ENCODE measurements at places on chromosomes 2 and 18.

GRCh38 chr18:23209031-23209430 is 73.7 kb downstream of the CABLES1 start:
- DNase-seq, result no peak

GRCh38 chr2:66252109-66252508 is 182.8 kb upstream of the MEIS1 start:
- no peak for DNase-seq

- DNase-seq, result no peak
Observed at GRCh38 chr2:100660851-100661584, 98.2 kb downstream of the PDCL3 start.

DNA sequence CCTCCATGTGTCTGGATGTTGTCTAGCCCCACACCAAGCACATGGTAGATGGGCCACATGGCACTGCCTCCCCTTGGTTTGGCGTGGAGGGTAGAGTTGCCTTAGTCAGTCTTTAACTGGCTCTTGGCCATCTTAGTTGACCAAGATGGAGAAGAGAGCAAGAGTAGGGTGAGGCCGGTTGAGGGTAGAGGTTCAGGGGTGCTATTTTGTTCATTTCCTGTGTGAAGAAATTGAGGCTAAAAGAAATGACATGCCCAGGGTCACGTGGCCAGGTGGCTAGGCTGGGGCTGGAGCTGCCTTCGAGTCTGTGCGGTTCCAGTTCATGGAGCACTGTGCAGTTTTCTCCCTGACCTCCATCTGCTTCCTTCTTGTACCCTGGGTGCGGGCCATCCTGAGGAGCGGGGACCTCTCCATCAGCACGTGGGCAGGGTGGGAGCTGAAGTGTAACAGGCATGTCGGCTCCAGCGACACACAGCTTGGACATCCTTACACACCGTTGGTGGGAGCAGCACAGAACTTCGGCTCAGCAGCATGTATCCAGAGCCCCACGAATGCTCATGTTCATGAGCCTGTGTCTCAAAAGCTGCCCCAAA is 213.2 kb downstream of the GBX2 start:
- DNase-seq, result no peak

DNA sequence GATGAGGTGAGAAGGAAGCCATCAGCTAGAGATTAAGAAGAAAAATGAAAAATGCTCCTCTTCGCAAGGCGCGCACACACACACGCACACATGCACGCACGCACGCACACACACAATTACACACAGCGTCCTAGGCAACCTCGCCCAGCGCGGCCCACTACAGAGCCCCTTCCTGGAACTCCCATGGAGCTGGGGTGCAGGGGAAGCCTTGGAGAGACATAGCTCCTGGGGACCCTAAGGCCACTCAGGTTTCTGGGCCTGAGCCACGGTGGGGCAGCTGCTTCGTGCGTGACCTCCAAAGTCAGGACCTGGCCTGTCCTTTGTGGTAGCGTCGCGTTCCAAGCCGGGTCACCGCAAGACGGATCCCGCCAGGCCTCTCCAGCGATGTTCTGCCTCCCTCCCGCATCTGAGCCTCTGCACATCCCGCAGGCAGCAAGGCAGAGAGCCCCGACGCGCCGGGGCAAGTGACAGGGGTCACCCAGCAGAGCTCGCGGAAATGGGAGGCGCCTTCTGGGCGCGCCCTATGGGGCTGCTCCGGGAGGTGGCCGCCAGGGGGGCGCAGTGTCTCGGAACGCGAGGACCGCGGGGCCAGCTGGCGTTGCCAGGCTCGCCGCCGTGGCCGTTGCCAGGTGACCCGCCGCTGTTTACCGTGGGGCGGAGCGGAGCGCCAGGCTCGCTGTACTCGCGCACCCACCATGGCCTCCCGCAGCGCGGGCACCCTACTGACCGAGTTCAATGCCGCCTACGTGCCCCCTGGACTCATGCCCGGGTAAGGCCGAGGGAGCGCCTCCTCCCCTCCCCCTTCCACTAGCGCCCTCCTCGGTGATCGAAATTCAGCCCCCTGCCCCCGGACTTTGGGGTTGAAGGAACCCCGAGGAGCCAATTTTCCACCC is 79.0 kb downstream of the CIB4 start:
- no peak for DNase-seq

DNA sequence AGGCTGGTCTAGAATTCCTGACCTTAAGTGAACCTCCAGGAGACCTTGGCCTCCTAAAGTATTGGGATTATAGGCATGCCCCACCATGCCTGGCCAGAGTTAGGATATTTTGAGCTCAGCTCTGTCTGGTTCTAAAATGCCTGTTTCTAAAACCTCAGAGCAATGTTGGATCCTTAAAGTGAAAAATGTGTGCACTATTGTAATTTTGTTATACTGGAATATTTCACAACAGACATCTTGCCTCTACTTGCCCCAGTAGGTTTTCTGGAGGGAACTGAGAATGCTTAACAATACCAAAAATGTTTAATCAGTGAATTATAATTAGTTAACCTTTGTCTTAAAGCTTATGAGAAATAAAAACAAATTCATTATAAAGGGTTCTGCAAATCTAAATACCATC is 144.6 kb upstream of the CCDC195 start:
- no peak for DNase-seq

GRCh38 chr2:27441958-27442919 is at the start of gene KRTCAP3:
Gene KRTCAP3 (plus strand): TSS chr2:27442381. CDS start chr2:27442413, 32 bp downstream.
- DNase-seq, result peak; percentile 28

DNA sequence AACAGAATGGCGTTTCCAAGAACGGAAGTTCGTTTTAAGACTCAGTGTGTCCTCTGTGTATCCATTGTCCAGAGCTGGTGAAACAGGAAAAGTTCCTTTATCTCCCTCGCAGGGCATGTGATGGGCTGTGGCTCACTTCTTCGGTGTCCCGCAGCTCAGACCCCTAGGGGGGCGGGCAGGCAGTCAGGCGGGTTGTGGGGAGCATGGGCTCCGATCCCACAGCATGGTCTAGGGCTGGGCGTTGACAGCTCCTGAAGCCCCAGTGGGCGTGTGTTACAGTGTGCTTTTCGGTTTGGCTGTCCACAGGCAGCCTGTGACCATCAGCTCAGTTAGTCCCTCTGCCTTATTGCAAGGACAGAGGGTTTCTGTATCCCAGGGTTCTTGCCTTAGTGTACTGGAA is 319.6 kb downstream of the AGAP1 start:
- no peak for DNase-seq

DNA sequence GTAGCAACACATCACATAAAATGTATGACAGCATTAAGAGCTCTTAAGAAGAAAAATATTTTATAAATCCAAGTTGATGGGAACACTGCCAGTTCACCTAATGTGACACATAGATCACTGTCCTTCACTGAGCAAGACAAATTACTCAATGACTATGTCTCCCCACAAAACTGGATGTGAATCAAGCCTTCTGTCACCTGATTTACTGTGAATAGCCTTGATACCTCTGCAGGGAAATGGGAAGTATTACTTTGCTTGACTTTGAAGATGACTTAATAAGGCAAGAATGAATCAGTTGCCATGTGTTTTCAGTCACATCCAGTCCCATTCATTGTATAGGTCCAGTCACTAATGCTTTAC is 94.6 kb downstream of the NYAP2 start:
- DNase-seq, result no peak

- no peak for DNase-seq
Observed at GRCh38 chr2:62505750-62506420, at the start of gene TMEM17. Gene TMEM17 (minus strand): TSS chr2:62506195. CDS start chr2:62506129, 66 bp downstream.

DNA sequence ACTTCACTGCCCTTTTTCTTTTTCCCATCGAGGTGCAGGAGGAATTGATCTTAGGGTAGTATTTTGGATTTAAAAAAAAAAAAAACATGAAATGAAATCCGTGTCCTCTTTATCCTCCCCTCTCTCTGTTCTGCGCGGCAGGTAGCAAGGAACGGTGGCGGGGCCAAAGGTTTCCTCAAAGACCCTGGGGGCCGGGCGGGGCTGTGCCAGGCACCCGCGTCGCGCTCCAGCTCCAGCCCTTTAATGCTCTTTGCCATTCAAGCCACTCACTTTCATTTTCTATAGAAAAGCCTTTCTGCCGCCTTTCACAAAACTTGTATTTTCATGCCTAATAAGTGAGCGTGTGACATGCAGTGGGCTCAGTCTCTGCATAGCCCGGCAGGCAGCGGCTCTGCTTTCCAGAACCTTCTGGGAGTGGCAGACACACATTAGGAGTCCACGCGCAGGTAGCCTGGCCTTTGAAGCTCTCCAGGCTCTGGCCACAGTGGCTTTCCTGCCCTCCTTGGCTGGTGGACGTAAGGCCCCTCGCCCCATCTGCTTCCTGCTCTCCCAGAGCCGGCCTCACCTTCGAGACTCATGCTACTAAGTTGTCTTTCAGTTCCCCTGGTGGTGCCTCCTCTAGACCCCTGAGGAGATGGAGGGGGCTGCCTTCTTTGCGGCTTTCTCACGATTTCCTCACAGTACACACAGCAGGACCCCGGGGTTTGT is 41.7 kb downstream of the AGAP1 start:
- DNase-seq, result no peak

DNA sequence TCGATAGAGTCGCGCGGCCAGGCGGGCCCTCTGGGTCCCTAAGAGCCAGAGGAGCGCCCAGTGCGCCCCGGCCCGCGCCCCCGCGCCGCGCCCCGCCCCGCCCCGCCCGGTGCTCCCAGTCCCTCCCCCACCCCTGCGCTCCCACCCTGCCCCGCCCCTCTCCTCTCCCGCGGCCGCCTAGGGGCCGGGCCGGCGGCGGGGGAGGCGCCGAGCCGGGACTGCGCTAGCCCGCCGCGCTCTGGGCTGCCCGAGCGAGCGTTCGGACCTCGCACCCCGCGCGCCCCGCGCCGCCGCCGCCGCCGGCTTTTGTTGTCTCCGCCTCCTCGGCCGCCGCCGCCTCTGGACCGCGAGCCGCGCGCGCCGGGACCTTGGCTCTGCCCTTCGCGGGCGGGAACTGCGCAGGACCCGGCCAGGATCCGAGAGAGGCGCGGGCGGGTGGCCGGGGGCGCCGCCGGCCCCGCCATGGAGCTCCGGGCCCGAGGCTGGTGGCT is at the start of gene GPC1:
TSS of gene GPC1 (plus strand) at position 207 of the 491 bp plus-strand sequence. CDS start at position 463, 256 bp downstream.
- no peak for DNase-seq

Measured in stimulated activated CD4-positive, alpha-beta T cell treated with anti-CD3 and anti-CD28 coated beads, Interleukin-1b, Interleukin-23, amount 100 ng/mL, for 1 hour (primary cell).